Esophagus muscularis mucosa (tissue), 4 donors: ENCODE measurements at places on chromosomes 4 and X. TPM values are rescaled to one million over a fixed set of nuclear protein-coding genes. Genes with fewer than 3 reads are reported as not detected.

The RPA4 gene
- total RNA-seq, result 2.5 TPM

DNA sequence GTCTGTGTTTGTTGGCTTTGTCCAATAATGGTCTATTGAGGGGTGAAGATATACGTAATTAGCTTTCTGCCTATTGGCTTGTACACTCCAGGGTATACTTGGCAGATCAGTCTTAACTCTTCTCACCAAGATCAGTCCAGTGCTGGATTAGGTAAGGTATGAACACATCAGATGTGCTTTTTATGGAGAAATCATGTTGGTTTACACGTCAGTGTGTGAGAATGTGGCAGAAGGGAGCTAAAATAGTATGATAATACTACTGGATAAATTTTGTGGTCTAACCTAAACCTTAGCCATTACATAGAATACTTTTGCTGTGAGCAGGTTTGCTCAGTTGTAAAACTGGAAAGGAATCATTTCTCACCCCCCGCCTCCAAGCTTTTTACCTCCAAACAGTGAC is 4.2 kb downstream of the PDHA1 start:
- no peak for DNase-seq

GRCh38 chrX:50180073-50180940 is 20.5 kb downstream of the AKAP4 start:
- no peak for DNase-seq

The PDZD4 gene
- total RNA-seq, result 20.0 TPM

- DNase-seq, result no peak
These were observed 39.8 kb upstream of the LIMCH1 start for GRCh38 chr4:41498177-41498576.

DNA sequence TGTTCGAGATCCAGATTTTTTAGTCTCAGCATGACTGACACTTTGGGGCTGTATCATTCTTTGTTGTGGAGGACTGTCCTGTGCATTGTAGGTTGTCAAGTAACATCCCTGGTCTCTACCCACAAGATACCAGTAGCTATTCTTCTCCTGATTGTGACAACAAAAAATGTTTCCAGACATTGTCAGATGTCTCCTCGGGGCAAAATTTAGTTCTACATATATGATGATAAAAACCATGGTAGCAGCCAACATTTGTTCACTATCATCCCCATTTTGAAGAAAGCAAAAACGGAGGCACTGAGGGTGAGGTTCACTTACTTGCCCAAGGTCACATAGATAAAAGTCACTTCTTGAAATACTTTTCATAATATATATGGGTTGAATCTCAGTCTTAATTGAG is 11.3 kb downstream of the REPS2 start:
- DNase-seq, result no peak

The FRMPD3 gene
- not detected for total RNA-seq

The FAM47E gene
- total RNA-seq, result 2.1 TPM

GRCh38 chr4:119794681-119795080 is 166.1 kb upstream of the PDE5A start:
- no peak for DNase-seq

DNA sequence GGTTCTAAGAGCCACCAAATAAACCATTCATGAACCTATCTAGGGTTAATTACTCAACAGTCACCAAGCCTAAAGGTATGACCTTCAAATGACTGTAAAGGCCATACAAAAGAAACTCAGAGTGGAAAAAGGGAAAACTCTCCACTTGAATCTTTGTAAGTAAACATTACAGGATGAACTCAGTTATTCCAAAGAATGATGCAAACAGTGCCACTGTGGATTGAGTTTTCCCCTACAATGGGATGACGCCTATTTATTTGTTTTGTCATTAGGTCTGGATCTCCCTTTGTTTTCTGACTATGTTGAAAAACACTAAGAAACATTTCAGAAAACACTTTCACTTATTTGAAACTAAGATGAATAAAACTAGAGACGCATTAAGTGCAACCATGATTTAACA is 12.7 kb downstream of the NUDT6 start:
- DNase-seq, result no peak

DNA sequence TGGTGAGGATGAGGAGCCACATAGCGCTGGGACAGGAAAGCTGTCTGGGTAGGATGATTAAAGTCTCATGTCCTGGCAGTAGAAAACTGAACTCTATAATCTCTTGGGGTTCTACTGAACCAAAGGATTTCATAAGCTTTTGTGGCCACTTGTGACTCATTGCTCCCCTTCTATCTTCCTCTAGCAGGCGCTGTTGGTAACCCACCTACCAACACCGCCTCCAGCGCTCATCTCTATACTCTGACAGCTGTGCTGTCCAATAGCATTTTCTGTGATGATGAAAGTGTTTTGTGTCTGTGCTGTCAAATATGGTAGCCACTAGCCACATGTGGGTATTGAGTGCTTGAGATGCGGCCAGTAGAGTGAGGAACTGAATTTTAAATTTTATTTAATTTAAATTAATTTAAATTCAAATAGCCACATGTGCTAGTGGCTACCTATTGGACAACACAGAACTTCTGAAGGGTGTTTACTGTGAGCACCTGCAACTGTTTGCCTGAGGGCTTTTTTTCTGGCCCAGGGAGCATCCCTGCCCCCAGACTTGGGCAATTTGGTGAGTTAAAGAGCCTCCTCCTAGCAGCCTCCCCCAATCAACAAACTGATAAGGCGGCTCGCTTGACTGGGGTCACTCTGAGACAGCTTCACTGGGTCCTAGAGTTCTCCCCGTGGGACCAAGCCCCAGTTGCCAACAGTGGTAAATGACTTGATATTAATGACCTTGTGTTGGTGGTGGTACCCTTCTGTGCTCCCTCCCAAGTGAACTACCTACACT is 169.2 kb upstream of the ATP6AP2 start:
- no peak for DNase-seq

The ASB9 gene
- total RNA-seq, result 2.1 TPM

The PAGE1 gene
- not detected for total RNA-seq

The CETN2 gene
- total RNA-seq, result 53.1 TPM

GRCh38 chrX:13340182-13340791 is 20.4 kb upstream of the ATXN3L start:
- DNase-seq, result no peak

- DNase-seq, result no peak
These were observed 328.5 kb downstream of the PPP3CA start for GRCh38 chr4:101018836-101019235.

DNA sequence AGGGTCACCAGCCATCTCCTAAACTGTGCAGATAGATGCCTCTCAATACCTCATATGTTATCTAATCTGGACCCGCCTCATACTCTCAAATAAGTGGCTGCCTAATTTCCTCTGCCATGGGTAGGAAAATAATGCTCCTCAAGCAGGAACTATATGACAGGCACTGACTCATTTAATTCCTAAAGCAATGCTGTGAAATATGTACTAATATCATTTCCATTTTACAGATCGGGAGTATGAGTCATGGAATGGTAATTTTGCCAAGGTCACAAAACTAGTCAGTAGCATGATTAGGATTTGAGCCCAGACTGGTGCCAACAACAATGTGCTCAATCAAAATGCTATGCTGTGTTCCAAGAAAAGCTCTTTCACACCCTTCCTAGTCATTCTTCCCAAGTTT is 3.0 kb upstream of the NXT2 start:
- DNase-seq, result no peak

The TNIP3 gene
- total RNA-seq, result not detected

DNA sequence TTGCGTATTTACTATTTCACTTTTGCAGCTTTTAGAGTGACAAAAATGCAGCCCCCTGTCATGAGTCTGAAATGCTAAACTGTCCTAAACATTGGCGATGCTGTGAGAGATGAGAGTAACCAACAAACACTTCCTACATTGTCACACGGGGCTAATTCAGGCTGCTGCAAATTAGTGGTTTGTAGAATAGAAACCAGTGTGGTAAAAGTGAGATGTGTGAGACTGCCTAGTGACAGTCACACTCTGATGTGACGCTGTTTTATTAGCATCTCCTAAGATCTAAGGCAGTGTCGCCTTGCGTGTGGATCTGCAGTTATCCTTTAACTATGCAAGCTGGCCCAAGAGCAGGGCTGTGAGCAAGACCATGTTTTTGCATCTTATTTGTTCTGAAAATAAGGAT is 800.2 kb upstream of the TENM3 start:
- DNase-seq, result no peak

The PPARGC1A gene
- 19.7 TPM for total RNA-seq

DNA sequence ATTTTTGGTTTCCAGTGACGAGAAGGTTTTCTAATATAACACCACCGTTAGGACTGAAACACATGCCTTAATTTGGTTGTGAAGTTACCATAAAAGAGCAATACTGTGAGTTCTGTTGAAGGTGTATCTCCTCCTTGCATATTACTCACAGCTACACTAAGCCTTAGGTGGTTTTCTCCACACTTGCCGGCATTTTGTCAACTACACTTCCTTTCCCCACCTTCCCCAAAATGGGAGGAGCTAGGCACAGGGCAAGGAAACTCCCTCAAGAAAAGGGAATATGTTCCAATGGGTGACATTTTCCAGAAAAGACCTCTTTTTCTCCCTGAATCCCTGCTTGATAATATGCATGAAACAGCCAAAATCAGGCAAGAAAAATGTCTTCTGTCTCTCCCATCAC is 44.8 kb downstream of the RELL1 start:
- DNase-seq, result no peak

The GPR34 gene
- total RNA-seq, result 3.7 TPM

The XAGE1B gene
- total RNA-seq, result not detected

The STIM2 gene
- 10.3 TPM for total RNA-seq

The TCEAL8 gene
- 56.9 TPM for total RNA-seq

DNA sequence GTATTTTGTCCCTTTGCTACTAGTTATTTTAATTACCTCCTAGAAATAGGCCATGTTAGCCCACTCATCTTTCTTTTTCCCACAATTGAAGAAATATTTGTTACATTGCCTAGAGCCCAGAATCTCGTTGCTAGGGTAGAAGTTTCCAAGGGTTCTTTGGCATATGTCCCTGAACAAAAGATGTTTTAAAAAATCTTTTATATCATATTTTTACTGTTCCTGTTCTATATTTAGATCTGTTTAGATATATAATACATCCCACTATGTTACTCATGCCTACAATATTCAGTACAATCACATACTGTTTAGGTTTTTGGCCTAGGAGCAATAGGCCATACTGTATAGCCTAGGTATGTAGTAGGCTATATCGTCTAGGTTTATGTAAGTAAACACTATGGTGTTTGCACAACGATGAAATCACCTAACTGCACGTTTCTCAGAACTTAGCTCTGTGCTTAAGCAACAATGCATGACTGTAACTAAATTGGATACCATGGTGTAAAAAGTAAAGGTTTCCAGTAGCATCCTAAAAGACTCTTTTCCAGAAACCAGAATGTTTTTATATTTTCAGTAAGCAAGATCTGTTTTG is 236.0 kb upstream of the SLIT2 start:
- no peak for DNase-seq

GRCh38 chr4:107253090-107253489 is 217.0 kb upstream of the DKK2 start:
- DNase-seq, result no peak

DNA sequence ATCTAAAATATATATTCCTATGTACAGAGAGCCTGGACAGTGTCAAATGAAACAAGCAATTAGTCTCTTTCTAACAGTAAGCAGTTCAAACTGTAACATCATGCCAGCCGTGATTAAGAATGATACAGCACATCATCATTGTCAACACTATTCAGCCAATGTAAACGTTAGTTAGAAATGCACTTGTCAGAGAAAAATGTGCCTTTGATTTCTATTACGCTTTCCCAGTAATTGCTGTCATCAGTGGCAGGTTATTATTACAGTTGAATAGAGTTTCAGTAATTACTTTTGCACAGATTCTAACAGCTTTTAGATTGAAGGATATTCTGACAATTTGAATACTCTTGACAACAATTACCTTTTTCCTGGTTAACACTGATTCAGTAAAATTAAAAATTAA is 1007.1 kb downstream of the SH3BGRL start:
- no peak for DNase-seq

The CXCL13 gene
- total RNA-seq, result 0.66 TPM

The TBX22 gene
- not detected for total RNA-seq

DNA sequence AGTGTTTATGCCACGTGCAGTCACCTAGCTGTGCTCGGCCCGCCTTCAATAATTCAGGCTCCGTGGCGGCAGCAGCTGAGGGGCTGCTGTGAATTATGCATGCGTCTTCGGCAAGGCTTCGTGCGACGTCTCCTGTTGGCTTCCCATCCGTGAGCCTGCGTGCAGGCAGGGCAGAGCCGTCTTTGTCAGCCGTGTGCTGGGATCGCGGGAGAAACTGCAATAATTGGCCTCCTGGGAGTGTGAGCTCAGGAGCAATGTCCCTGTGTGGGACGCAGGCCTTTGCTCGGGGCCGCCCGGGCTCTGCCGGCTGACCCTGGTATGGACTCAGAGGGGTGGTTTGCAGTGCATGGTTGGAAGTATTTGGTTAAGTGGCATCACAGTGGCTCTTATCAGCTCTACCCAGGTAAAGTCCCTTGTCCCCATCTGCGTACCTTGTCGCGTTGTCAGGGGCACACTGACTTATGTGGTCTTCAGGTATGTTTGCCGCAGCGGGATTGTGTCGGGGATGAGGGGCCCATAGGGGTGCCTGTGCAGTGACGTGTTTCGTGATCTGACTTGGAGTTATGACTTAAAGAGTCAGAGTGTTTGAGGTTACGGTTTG is 34.5 kb upstream of the HGFAC start:
- DNase-seq, result no peak

DNA sequence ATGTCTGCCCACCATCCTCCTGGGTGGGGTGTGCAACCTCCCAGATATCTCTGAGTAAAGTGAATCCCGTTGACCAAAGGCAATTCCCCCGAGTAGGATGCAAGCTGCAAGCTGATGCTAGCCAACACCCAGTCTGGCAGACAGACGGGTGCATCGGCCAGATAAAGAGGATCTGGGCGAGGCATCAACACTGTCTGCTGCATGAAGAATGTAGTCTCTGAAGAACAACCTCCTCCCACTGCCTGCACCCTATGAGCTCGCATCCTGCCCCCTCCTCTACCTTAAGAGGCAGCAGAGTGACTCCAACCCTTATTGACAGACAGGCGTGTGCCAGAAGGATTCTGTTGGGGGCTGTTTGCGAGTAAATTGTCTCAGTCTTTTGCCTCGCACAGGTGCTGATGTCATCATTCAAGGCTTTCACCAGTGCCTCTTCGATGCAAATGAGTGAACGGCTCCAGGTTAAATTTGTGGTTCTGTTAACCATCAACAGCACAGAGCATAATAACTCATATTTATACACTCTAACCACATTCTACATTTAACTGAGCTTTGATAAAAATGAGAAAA is 546.9 kb downstream of the BCOR start:
- no peak for DNase-seq

DNA sequence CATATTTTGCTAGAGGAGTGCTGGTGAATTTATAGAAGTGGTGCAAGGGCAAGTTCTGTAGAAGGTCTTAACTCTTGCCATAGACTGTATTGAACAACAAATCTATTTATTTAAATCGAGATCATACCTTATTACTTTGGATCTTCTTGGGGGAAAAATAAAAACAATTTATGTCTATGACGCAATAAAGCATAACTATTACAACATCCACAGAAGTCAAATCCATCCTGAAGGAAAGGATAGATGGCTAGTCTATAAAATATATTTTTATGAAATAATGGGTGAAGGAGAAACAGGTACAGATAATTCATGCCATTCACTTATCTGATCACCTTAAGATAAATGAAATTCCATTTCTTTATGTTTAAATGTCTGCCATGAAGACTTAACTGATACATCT is 1168.8 kb upstream of the AGA start:
- DNase-seq, result no peak

The SASH3 gene
- 10.4 TPM for total RNA-seq

The POU4F2 gene
- not detected for total RNA-seq

- no peak for DNase-seq
These were observed 82.1 kb upstream of the IQCM start for GRCh38 chr4:149897783-149898182.

The CCDC110 gene
- total RNA-seq, result 3.6 TPM
